ENCODE measurements at places on chromosomes 5 and 9.
A peak's percentile ranks its signal among the peaks of the same experiment; 100 is the strongest.

GRCh38 chr5:160523502-160524163 is 102.0 kb downstream of the PTTG1 start:
- DNase-seq: no peak

DNA sequence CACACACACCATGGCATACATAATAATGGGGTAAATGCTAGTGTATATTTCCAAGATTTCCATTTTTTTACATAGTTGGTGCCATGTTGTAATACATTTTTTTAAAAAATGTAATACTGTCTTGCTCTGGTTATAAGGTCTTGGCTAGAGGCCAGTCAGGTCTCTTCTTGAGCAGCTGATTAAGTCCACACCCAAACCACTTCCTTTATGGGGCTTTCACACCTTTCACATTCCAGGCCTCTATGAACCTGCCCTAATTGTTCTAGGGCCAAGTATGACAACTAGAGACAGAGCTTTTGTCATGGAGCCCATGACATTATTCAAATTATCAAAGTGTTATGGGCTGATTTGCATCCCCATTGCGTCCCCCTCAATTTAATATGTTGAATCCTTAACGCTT is 495.6 kb upstream of the CTNND2 start:
- no peak for DNase-seq

GRCh38 chr5:169897481-169897880 is 82.8 kb downstream of the INSYN2B start:
- no peak for DNase-seq

GRCh38 chr5:93831449-93831848 is 90.0 kb upstream of the POU5F2 start:
- peak; percentile 0 for DNase-seq

GRCh38 chr5:133735346-133735745 is 123.0 kb upstream of the FSTL4 start:
- DNase-seq: peak; percentile 25

DNA sequence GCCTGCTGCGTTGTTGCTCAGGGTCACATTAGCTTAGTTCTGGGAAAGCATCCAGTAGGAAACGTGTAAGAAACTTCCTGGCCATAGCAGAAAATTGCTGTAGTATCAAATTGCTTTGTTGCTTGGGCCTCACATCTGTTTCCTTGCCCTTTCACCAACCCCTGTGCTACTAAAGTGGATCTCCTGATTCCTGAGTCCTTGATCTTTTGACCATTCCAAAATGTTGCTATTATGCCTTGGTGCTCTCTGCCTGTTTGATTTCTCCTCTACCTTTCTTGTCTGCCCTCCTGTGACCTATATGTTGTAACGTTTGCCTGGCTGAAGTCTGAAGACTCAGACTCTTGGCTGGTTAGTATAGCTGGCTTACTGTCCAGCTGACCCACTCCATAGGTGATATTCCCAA is 350.5 kb downstream of the ADGRV1 start:
- DNase-seq: no peak

DNA sequence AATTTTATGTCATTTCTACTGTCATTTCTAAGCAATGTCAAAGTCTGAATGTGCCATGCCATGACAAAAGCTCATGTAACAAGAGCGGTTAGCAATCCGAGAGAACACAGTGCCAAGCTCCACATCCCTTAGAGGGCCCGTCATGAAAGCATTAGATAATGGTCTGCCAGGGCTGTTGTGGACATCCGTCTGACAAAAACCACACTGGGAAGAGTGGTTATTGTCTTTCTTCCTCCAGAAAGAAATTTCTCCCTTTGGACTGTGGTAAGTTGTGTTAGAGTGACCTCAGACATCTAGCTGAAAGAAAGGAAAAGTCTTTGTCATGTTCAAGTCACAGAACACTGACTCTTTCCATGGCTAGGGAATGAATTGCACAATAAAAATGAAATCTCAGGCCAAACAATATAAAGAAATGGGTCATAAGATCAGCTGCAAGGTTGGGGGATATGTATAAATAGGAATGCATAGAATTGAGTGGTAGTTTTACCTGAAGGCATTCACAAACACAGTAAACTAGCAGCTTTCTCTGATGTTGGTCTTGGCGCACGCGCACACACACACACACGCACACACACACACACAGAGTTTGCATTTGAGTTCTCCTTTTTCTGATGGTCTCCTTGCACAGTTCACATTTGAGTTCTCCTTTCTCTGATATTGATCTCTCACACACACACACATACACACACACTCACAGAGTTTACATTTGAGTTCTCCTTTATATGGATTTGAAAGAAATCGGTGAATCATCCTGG is 5.3 kb downstream of the SLC1A3 start:
- DNase-seq: no peak

GRCh38 chr5:176440927-176441706 is 7.1 kb upstream of the FAF2 start:
- DNase-seq: no peak

DNA sequence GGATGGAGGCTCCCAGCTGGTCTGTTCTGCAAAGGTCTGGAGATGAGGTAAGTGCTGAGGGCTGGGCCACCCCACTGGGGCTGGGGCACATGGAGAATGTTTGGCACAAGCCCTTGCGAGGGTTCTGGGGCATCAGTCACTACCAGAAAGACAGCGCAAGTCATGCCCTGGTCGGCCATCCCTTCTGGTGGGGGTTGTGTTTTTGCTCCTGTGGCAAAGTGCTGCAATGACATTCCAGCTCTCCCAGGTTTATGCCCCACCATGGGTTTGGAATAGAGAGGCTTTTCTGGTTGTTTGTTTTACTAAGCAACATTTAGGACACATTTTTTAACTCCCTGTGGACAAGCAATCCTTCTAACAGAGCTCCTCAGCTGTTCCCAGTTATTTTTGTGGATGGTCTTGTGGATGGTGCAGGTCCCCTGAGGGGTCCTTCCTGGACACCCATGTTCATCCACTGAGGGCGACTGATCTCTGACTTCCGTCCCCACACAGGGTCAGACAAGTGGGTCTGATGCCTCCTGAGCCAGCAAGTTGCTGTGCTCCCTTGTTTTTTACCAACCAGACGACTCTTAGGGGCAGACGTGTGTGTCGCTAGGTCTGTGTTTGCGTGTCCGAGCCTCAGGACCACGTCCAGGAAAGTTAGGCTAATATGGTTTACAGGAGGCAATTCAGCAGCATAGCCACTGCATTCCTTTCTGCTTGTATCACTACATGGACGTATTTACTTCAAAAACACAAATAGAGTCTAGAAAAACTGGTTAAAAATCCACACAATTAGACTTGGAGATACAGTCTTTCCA is 64.9 kb upstream of the ECM2 start:
- DNase-seq: no peak

Measured in kidney epithelial cell (primary cell).